HS-27A (cell line): ENCODE measurements at places on chromosomes 12 and 14.

DNA sequence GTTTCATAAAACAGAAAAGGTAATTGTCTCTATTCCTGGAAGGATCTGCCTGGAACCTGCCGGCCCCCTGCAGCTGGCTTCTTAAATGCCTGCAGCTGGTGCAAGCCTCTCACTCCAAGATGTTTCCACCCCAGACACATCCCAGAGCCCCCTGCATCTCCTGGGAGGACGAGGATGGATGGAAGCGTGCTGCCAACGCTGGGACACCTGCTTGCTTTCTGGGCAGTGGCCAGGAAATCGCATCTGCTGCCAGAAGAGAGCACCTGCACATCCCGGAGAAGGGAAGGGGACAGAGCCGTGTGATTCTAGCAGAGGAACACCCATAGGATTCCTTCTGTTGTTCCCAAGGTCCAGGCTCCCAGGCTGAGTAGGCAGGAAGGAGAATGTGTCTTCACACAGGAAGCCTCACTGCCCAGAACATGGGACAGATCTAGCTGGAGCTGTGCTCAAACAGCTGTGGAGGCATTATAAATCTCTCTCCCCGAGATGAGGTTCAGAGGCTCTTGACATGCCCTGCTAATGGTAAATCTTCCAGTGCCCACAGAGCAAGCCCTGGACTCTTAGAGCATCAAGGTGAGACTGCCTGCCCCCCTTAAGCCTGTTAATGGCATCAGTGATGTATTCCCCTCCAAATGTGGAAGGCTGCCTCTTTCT, 138.8 kb upstream of the MAP1LC3B2 start:
- no peak for DNase-seq

GRCh38 chr12:23333938-23334337, 615.5 kb downstream of the SOX5 start:
- DNase-seq: no peak

DNA sequence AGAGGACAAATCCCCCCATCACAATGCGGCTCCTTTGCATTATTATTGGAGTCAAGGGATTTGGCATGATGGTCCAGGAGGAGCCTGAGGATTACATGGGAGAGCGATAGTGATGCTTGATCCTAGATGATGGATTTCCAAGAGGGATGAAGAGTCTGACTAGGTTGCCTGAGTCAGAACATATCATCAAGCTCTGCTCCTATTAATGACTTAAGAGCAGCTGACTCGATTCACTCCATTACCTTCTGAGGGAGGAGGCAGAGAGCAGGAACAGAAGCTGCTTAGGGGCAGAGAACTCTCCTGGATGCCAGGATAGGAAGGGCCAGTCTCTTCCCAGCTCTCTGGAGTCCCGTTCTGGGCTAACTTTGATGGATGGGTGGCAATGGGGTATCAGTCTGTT, 54.0 kb upstream of the CISTR start:
- DNase-seq: no peak

DNA sequence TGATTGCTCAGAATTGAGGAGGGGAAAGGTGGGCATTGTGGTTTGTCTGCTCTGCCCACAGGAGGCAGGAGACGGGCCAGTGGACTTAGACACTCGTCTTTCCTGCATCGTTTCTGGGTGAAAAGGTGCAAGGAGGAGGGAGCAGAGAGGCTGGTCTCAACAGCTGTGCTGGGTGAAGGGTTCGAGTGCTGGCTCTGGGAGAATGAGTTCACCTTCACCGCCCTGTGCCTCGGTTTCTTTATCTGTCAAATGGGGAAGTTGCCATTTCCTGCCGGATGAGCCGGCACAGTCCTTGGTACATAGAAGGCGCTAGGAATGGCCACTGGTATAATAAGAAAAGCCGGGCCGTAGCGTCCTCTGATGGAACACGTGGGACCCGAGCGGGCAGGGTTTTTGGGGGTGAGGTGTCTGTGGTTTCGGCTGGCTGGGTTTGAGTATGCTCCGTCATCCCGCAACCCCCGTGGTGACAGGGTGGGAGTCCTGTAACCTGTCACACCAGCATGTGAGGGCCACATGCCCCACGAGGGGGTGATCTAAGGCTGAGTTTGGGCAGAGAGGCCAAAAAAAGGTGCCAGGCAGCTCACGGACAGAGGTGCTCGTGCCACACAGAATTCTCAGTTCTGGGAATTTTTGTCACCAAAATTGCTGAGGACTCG, 7.3 kb downstream of the BCL7A start:
- no peak for DNase-seq
